Activated naive CD8-positive, alpha-beta T cell treated with anti-CD3 and anti-CD28 coated beads, Interleukin-2, amount 50 U/mL, for 16 hours (primary cell): ENCODE measurements at places on chromosomes 3 and 15.

DNA sequence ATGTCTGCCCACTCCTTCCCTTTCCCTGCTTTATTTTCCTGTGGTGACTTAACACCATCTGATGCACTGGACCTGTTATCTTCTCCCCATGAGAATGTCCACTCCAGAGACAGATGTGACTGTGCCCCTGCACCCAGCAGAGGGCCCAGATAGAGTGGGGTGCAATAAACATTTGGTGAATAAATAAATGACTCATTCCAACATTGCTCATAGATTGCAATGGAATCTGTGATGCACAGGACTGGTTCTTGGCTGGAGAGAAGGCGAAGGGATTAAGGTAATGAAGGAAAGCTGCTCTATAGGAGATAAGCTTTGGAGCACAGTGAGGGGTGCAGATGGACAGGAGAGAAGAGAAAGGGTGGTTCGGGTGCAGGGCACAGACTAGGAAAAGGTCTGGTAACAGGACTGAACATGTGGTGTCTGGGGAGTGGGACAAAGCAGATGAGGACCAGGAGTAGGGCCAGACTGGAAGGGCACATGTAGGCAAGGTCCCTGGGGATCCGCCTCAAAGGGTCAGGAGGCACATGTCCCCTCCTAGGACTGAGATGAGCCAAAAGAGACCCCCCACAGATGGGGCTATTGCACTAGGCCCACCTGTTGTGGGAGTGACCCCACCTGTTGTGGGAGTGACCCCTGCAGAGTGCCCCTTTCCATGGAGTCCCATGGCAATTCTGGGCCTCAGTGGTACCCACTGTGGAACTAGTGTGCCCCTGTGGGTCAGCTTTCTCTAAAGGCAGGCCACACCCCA is 17.5 kb upstream of the POC1A start:
- DNase-seq: no peak

DNA sequence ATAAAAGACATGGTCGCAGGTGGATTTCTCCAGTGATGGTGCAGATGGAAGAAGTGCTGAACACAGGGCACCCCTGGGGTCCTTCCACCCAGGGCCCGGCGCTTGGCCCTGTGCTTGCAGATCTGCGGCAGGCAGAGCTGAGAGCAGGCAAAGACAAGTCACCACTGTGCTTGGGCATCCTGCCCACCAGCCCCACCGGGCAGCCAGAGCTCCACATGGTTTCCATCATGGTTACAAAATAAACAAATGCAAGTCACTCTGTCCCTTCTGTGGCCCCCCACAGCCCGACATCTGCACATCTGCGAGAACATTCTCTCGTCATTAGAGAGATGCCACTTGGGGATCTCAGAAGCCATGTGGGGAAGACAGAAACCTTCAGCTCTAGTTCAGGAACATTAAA is 37.6 kb upstream of the SFMBT1 start:
- no peak for DNase-seq

DNA sequence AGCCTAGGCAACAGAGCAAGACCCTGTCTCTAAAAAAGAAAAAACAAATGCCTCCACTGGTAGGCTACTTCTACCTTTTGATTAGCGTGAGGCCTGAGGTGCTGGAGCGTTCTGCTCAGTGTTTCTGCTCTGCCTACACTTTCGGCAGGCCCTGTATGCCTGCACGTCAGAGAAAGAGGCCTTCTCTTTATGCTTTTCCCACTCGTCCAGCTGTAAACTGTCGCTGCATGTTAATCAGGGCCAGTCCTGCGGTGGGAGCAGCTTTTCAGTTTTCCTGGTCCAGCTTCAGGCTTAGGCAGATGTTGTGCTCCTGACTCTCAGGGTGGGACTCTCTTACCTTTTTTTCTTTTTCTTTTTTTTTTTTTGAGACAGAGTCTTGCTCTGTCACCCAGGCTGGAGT is 25.3 kb downstream of the CSPG5 start:
- no peak for DNase-seq

DNA sequence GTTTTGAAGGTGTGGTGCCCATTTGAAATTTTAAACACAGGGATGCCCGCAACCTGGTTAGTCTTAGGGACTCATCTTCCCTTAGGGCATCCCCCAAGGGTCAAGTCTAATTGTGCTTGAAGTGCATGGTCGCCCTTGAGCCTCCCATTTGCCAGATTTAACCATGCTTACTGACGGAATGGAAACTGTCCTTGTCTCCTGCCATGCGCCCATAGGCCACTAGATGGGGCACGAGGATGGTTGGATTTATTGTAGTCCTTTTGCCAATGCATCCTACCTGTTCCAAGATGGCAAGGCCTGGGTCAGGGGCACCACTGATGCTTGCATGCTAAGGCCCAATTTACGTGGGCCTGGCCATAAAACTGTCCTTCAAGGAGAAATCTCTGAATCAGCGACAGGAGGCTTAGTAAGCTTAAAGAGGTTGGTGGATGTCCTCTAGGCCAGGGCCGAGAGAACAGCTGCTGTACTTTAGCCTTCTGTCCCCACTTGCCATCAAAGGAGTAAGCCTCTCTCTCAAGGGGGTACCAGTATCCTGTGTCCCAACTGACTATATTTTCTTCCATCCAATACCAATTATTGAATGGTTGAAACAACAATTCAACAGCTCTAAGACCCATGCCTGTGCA is 355.4 kb downstream of the OTOL1 start:
- DNase-seq: no peak

GRCh38 chr15:95658799-95659198 is 671.7 kb upstream of the NR2F2 start:
- no peak for DNase-seq

DNA sequence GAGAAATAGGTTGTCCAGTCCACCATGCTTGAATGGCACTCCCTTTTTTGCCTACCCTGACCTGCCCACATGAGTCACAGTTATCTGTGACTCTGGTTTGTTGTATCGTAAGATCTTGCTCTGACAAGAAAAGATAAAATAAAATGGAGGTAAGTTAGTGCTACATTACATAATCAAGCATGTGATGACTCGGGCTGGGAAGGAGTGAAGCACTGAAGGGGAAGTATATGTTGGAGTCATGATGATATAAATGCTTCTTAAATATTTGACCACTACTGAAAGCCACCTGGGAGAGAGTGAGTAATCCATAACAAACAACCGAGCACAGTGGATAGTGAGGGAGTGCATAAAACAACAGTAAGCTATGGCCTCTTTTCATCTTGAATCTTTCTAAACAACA is 124.4 kb downstream of the SHOX2 start:
- no peak for DNase-seq

GRCh38 chr3:11699083-11699427 is 55.3 kb upstream of the VGLL4 start:
- DNase-seq: no peak

GRCh38 chr3:157463816-157464215 is 27.2 kb downstream of the PTX3 start:
- no peak for DNase-seq
